ENCODE measurements at places on chromosomes 11 and 22.

- no peak for DNase-seq
These were observed 11.2 kb downstream of the FOLR1 start for GRCh38 chr11:72203163-72203562.

- no peak for DNase-seq
These were observed 1.3 kb upstream of the OOSP3 start for GRCh38 chr11:59877325-59877724.

GRCh38 chr11:24734742-24735237, 237.9 kb downstream of the LUZP2 start:
- DNase-seq: no peak

DNA sequence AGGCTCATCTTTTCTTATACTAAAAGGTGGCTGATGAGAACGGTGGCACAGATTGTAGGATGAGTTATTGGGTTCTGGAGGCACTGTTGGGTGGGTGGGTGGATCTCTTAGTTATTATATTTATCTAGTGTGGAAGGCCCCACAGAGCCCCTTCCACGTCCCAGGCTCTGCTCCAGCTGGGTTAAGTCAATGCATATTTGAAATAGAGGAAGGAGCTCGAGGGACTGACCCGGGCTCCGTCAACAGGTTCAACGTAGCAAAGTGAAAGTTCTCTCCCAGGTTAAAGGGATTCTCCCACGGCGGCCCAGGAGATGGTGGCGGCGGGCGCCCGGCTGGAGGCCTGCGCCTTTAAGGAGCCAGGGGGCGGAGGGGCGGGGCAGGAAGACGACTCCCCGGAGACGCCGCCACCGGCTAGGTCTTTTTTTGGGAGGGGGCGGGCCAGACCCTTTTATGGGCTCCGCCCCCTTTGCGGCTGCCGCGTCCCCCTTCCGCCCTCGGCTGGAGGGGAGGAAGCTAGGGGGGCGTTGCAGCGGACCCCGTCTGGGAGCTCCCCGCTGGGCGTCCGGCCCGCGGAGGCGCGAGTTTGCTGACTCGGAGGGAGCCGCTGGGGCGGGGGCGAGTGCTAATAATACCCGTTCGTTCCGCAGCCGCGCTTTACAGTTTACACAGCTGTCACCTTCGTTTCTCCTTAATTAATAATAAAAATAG, 1.5 kb upstream of the INPPL1 start:
- peak; percentile 96 for DNase-seq

DNA sequence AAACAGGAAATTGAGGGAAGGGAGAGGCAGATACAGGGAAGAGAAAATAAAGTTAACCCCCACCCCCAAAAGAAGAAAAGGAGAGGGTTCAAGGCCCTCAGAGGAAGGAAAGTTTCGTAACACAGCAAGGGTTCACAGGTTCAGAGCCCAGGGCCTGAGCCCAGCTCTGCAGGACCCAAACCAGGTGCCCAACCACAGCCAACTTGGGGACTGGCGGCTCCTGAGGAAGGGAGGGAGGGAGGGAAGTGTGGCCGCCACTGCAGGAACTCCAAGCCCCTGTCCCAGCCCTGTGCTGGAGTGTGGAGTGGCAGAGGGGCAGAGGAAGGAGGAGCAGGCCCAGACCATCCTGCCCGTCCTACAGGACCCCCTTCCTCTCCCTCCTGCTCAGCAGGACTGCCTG, 59.2 kb downstream of the ELFN2 start:
- DNase-seq: no peak

- no peak for DNase-seq
These were observed 55.7 kb downstream of the FAM168A start for GRCh38 chr11:73542175-73542574.

DNA sequence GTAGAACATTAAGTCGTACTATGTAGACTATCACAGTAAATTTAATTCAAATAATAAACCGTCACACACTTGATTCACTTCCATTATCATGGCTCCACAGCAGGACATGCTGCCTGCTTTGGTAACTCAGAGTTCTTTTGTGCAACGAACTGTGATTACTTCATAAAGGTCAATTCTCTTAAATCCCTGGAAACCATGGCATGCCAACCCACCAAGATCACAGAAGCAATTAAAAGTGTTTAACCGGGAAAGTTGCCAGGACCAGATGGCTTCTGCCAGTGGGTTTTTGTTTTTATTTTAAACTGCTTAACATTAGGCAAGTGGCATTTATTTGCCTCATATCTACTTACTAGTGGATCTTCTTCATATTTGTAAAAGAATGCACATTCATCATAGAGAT, 1162.1 kb downstream of the DLG2 start:
- DNase-seq: no peak

- DNase-seq: no peak
These were observed 49.8 kb upstream of the LMO2 start for GRCh38 chr11:33941637-33942160.

DNA sequence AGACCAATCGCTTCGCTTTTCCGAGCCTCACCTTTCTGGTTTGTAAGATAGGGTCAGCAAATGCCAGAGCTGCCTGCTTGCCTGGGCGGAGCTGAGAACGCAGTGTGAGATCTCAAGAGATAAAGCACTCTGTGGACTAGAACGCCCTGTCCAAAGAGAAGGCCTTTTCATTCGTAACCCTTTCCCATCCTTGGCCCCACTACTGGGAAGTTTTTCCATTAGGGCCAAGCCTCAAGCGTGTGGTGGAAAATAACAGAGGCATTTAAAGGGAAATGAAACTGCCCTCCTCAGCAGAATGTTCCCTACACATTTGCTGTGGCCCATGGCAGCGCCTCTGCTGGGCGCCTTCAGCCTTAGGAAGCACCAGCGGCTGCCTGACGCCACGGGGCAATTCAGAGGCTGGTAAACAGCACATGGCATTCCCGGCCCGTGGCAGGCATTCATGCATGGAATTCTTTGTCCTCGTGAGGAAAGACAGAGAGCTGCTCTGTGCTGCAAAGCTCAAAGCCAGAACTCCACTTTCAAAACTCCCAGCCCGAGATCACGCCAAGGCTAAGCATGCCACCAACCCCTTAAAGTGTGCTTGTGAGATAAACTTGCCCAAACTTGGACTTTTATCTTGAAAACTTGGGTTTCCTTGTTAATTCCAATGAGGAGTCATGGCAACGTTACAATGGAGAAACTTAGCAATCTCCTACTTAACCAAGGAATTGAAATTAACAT, 38.1 kb downstream of the AHNAK start:
- no peak for DNase-seq

DNA sequence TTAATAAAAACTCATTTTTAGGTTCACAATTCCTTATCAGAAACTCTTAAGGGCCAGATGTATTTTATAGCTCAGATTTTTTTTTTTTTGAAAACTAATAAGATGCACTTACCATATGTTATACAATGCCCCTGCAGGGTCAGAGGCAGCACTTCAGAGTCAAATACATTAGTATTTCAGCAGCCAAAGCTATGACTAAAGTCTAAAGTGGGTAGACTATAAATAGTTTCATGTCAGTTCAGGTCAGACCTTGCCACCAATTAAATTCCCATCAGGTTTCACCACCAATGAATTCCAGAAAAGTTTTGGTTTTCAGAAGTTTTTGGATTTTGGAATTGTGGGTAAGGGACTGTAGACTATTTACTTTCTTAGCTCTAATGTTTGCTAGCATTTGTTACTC, 75.9 kb downstream of the FAM83F start:
- DNase-seq: no peak

- DNase-seq: no peak
These were observed 7.8 kb downstream of the SEPTIN3 start for GRCh38 chr22:41976961-41977566.

DNA sequence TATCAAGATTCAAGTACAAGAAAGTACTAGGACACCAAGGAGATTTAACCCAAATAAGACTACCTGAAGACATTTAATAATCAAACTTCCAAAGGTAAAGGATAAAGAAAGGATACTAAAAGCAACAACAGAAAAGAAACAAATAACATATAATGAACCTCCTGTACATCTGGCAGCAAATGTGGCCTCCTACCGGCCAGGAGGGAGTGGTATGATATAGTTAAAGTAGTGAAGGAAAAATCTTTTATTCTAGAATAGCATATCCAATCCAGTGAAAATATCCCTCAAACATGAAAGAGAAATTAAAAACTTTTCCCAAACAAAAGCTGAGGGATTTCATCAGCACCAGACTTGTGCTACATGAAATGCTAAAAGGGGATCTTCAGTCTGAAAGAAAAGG, 104.7 kb upstream of the GUCY1A2 start:
- no peak for DNase-seq

- no peak for DNase-seq
These were observed 44.8 kb upstream of the CRTAM start for GRCh38 chr11:122793515-122793914.

DNA sequence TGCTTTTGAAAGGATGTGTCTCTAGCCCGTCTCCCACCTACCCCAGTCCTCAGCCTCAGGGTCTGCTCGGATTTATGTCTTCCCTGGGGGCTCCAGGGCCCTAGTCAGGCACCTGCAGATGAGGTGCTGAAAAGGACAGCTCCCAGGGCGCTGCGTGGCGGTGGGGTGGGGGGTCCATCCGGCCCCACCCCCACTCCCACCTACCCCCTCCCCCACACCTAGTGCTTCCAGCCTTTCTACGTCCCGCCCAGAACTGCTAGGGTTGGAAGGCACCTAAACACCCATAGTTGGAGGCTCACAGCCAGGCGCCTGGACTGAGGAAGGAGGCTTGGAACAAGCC, 1.4 kb upstream of the ROBO3 start:
- no peak for DNase-seq

GRCh38 chr11:86249307-86250098, 5.0 kb downstream of the EED start:
- no peak for DNase-seq

GRCh38 chr11:124608147-124608546, 3.1 kb upstream of the PANX3 start:
- DNase-seq: no peak

- peak; percentile 57 for DNase-seq
These were observed 17.3 kb downstream of the TRAF6 start for GRCh38 chr11:36492724-36493304.

- DNase-seq: peak; percentile 73
These were observed 8.2 kb downstream of the SUSD2 start for GRCh38 chr22:24189249-24190158.

- no peak for DNase-seq
These were observed 35.2 kb upstream of the RRM1 start for GRCh38 chr11:4059424-4059823.

DNA sequence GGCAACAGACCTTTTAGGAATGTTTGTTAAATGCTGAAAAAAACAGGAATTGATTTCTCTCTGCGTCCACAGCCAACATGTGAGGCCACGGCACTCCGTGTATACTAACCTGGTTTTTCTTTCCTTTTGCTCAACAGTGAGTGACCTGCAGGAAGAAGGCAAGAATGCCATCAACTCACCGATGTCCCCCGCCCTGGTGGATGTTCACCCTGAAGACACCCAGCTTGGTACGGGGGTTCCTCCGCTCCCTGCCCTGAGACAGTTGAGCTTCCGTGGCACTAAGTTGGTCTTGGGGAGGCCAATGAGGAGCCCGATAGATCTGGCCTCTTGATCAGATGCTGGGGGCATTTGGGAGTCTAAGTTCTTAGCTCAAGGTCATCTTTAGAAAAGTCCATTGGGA, 69.7 kb downstream of the PARVB start:
- DNase-seq: no peak

- DNase-seq: no peak
These were observed 51.9 kb downstream of the SPECC1L start for GRCh38 chr22:24322522-24322921.

DNA sequence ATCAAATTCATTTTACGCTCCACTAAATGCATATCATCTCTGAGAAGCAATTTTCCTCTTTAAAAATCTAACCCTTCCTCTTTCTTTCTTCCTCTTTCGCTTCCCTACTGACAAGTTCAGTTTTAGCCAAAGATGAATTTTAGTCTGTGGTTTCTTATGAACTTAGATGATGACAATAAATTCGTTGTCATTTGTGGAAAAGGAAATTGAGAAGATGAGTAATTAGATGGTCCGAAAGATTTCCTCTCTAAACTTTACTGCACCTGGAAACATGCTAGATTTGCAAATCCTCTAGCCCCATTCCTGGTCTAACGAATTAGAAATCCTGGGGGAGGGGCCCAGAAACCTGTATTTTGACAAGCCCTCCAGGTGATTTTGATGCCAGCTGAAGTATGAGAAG, 855.4 kb upstream of the CHORDC1 start:
- no peak for DNase-seq

DNA sequence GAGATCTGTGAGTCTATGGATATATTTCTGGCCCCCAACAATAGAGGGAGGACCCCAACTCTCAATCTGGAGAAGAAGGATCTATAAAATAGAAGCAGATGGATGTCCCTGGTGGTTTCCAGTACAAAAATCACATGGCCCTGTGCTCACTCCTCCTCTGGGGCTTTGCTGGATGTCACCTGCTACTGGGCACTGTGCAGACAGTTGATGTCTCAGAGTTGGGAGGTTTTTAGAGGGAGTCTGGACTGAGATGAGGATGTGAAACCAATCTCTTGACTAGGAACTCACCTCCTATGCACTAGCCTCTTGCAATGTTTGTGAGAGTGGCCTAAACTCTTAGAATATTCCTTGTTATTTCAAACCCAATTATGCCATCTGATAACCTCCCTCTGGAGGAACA, 107.2 kb downstream of the SCN3B start:
- DNase-seq: no peak

- peak; percentile 99 for DNase-seq
These were observed 642 bp upstream of the CDK2AP2 start for GRCh38 chr11:67508486-67509121.

DNA sequence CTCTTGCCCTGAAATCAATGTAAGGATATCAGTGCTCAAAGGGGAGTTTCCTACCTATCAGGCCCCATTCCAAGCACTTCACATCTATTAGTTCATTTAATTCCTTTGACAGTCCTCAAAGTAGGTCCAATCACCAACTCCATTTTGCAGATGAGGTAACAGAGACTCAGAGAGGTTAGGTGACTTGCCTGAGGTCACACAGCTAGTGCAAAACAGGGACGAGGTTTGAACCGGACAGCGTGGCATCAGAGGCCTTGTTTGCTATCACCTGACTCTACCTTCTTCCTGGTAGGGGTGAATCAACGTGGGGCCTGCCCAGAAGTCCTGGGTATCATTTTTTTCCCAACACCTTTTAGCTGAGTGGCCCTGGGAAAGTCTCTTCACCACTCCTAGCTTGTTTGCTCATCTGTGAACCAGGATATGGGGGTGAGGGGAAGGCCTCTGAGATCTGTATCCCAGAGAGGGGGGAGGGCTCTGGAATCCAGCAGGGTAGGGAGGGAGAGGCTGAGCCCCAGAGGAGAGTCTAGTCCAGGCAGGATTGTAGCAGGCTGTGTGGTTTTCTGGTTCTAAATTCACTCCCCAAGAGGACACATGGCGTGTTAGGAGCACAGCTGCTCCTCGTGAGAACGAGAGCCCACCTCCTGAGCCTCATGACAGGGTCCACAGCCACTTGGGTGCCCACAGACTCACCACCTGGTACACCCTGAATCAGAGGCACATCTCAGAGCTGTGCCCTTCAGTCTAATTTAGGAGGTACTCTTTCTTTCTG, 174.7 kb downstream of the MN1 start:
- DNase-seq: no peak

- no peak for DNase-seq
These were observed 16.0 kb downstream of the TNRC6B start for GRCh38 chr22:40193429-40194421.

- DNase-seq: no peak
These were observed 22.0 kb upstream of the IRAG1 start for GRCh38 chr11:10715571-10715970.

Measured in activated CD8-positive, alpha-beta T cell treated with anti-CD3 and anti-CD28 coated beads, Interleukin-2, amount 10 ng/mL, durations not matched to agents 7 days and 5 days (primary cell).